Stimulated activated naive CD4-positive, alpha-beta T cell (primary cell): ENCODE measurements at places on chromosomes 12 and 14.

- DNase-seq, result no peak
Observed at GRCh38 chr12:50936821-50937530, 15.4 kb upstream of the HIGD1C start.

DNA sequence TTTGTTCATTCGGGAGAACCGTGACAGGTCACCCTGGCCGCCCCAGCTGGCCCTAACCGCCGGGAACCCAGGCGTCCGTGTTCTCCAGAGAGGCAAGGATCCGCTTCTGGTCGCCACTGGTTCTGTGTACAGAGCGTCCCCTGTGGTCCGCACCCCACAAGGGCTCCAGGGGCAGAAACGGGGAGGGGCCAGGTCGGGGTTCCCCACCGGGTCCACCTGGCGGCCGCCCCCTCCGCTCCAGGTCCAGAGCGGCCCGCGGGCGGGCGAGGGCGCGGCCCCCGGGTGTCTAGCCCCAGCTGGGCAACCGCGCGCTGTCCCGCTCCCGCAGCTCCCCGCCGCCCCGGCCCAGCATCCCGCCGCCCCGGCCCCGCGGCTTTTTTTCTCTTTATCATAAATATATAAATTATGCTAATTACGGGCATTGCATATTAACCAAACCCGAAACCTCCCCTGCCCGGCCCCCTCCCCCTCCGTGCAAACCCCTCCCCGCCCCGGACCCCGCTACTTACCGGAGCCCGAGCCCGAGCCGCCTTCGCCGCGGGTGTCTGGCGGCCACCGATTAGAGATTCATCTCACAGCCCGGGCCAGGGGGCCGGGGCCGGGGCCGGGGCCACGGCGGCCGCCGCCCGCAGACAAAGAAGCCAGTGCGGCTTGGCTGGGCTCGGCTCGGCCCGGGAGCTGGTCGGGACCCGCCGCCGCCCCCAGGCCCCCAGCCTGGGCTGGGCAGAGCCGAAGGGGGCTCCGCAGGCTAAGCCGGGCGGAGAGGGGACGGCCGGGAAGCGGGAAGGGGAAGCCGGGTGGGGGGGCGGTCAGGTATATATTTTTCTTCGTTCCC lies 512 bp downstream of the POU6F1 start:
- no peak for DNase-seq

DNA sequence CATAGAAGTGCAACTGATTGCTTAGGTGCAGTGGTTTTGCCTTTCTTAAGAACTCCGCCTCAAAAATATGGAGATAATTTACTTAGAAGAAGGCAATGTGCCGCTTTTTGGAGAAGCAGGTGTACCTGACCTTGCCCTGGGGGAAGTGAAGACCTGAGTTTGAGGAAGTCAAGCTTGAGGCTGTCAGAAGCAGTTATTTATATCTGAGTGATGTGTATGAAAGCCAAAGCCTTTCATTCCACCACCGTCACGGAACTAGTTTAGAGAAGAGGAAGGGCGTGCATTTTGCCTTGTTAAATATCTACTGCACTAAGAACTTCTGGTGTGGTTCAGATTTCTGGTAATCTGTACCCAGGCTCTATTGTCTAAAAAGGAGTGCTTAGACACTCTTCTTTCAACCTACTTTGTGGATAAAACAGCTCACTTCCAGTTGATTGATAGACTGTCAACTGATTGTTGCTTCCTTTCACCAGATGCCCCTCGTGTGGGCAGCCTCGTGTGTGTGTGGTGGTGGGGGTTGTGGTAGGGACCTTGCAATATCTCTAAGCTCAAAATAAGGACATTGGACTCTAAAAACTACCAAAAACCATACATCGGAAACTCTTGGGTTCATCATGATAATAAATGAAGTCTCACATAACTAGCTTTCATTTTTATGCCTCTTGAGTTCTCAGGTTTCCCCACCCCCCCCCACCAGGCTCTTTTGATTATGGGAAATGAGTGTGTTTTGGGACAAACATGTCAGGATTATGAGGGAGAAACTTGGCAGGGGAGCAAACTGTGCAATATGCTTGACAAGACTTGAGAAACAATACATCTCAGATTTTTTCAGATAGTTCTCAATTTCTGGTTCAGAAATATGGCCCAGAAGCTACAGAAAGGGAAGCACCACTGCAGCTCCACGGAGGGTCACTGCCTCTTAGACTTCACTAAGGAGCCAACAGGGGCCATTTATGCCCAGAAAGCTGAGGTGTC lies 78.6 kb downstream of the ARF6 start:
- peak; percentile 88 for DNase-seq

DNA sequence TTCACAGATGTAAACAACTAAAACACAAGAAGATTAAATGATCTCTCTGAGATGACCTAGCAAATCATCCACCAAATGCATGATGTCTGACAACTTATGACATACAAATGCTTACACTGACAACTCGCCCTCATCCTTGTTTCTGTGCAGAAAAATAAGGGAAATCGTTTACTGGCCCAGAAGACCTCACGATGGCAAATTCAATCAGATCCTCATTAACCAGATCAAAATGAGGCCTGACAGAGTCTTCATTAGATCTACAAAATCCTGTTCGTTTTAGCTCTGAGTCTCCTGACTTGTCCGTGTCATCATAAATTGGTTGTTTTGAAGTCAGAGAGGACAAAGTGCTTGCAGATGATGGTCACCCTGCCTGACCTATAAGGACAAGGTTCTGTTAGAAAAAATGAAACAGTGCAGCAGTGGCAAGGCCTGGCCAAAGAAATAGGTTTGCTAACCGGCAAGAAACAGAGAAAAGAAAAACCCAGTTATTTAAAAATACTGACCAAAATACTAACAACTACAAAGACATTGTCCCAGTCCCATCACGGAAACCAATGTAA lies 109.5 kb downstream of the BTG1 start:
- DNase-seq, result no peak

GRCh38 chr12:132834181-132834711 lies 5.6 kb upstream of the GOLGA3 start:
- peak; percentile 40 for DNase-seq

GRCh38 chr14:72928872-72929271 lies 2.6 kb downstream of the DCAF4 start:
- no peak for DNase-seq

- DNase-seq, result no peak
Observed at GRCh38 chr12:50090391-50090790, 5.2 kb downstream of the SMARCD1 start.

- DNase-seq, result no peak
Observed at GRCh38 chr12:115118177-115118724, 434.3 kb upstream of the TBX3 start.
